ENCODE measurements at places on chromosomes 5 and 9. TPM values are rescaled to one million over a fixed set of nuclear protein-coding genes. Genes with fewer than 3 reads are reported as not detected.

DNA sequence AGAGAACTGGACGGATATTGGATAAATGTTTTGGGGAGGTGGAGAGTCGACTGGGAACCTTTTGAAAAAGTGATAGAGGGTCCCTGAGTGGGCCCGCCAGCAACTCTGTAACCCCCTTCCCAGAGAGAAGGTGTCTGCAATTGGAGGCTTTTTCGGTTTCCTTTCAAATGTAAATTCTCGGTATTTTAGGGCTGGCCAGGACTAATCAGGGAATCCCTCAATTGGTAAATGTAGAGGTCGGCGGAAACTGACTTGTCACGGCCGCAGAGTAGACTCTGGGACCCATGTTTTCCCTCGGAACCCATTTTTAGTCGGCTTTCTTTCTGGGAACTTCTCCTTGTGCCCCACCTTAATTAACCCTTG is 524 bp downstream of the CCNB1 start:
- peak; percentile 58 for DNase-seq

GRCh38 chr9:136326061-136326760 is 1.1 kb upstream of the GPSM1 start:
- peak; percentile 79 for DNase-seq

- DNase-seq: no peak
Observed at GRCh38 chr9:83521411-83521810, 16.8 kb downstream of the FRMD3 start.

GRCh38 chr9:106758911-106759310 is 104.1 kb upstream of the ZNF462 start:
- no peak for DNase-seq

DNA sequence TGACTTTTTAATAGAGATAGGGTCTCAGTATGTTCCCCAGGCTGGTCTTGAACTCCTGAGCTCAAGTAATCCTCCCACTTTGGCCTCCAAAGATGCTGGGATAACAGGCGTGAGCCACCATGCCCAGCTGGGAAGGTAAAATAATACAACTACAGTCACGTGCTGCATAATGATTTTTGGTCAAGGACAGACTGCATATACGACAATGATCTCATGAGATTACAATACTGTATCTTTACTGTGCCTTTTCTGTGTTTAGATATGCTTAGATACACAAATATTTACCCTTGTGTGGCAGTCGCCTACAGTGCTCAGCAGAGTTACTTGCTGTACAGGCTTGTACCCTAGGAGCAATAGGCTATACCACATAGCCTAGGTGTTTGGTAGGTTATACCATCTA is 14.2 kb upstream of the IRF1 start:
- DNase-seq: no peak

The FOXD4L4 gene
- not detected for total RNA-seq
